T1000 (cell line): ENCODE measurements at places on chromosomes 7 and 10.
A peak's percentile ranks its signal among the peaks of the same experiment; 100 is the strongest.

DNA sequence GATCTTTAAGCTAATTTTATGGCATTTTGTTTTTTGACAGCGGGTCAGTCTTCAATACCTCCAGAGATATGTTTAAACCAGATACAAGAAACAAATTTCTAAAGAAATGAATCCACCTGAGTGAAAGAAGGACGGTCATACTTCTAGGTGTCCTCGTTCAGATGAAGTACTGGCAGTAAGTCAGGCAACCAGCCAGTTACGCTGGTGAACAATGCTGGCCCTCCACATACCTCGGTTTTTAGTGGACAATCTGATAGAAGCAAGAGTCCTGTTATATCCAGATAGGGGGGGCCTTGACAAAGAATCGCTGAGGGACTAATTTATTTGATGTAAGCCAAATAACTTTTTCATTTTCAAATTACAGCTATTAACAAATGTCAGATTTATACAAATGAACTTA lies 266.4 kb upstream of the KLF14 start:
- no peak for DNase-seq

- peak; percentile 79 for DNase-seq
Observed at GRCh38 chr7:121395961-121396757, at the start of gene FAM3C. Gene FAM3C, minus strand, starts transcription at chr7:121396308. Its CDS starts 13,339 bp downstream, at chr7:121382969.

DNA sequence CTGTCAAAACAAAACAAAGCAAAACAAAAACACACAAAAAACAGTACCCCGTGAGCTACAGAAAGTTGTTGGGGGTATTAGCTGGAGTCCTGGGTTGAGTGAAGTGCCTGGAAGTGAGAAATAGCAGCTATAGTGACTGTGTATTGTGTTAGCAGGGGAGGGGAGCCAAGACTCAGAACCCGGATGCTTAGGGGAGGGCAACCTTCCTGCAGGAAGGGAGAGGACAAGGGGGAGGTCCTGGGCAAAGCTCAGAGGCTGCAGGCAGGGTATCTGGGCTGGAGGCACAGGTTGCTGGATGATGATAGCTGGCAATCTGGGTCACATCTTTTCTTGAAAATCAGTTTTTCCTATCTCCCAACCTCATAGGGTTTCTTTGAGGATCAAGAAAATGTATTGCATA lies 75.8 kb upstream of the PARD3 start:
- DNase-seq = no peak

DNA sequence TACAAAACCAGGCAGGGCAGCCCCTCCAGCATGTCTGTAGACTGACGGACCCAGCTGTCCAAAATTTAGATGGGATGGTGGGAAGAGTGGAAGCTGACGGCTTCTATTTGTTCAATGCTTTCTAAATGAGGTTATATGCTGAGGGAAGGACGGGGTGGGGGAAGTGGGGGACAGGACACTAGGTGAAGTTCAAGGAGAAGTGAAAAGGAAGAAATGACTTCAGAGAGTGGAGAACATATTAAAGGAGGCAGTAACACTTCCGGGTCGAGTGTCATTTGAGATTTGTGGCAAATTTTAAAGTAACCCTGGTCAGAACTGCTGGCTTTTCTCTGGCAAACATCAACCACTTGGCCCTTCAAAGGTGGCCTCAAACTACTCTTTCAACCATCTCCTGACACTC lies 9.4 kb downstream of the PIP4K2A start:
- DNase-seq = no peak

- DNase-seq = no peak
Observed at GRCh38 chr10:133401981-133402725, 8.2 kb downstream of the MTG1 start.
